Muscle of leg (tissue), 16 donors: ENCODE measurements at places on chromosomes 2 and 18.

DNA sequence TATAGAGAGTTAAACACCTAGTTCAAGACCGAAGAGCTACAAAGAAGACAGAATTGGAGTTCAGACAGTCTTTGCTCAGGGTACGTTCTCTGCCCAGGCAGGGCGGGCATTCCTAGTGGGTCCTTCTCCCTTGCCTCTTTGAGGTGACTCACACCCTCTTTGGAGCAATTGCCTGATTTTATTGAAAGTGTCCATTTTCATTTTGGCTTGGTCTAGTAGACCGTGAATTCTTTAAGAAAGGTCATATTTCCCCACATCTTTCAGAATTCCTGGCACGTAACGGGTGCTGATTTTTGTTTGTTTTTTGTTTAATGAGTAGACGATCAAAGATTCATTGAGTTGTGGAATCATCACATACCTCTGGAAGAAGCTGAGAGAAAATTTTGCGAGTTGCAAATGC is 871.5 kb downstream of the RNF144A start:
- DNase-seq, result no peak

- no peak for DNase-seq
Observed at GRCh38 chr2:165897074-165897473, 56.5 kb downstream of the TTC21B start.

GRCh38 chr18:49731860-49732311 is 81.4 kb downstream of the ACAA2 start:
- DNase-seq, result no peak

GRCh38 chr2:74548285-74548899 is 5.3 kb downstream of the LOXL3 start:
- DNase-seq, result peak; percentile 75

DNA sequence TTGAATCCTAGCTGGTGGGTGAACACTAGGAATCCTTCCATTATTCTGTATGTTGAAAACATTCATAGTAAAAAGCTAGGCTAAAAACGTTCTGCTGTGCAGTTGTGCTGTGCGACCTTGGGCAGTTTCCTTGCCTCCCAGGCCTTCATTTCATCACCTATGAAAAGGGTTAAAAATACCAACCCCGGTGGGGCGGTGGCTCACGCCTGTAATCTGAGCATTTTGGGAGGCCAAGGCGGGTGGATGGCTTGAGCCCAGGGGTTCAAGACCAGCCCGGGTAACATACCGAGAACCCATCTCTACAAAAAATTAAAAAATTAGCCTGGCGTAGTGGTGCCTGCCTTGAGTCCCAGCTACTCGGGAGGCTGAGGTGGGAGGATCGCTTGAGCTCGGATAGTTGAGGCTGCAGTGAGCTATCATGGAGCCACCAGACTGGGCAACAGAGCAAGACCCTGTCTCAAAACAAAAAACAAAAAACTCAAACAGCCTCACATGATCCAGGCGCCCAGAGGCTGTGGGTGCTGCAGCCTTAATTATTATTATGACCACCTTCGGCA is 2.9 kb upstream of the RRM2 start:
- peak; percentile 15 for DNase-seq

DNA sequence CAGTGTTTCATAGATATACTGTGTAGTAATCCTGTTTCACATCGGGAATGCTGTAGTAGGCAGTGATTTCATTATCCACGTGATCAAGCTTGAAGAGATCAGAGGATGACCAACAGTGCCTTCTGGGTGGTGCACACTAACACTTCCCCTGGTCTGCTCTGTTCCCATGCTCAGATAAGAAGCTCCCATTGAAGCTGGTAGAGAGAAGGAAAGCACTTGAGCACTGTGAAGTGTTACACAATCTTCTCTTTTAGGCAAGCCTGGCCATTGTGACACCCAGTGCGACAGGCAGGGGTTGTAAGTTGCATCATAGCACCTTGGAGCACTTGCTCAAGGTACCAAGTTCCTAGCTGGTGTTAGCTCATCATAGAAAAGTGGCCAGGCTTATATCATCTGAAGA is 30.6 kb upstream of the GPD2 start:
- DNase-seq, result peak; percentile 10

- DNase-seq, result peak; percentile 91
Observed at GRCh38 chr2:236731767-236732580, 162.3 kb downstream of the ACKR3 start.

DNA sequence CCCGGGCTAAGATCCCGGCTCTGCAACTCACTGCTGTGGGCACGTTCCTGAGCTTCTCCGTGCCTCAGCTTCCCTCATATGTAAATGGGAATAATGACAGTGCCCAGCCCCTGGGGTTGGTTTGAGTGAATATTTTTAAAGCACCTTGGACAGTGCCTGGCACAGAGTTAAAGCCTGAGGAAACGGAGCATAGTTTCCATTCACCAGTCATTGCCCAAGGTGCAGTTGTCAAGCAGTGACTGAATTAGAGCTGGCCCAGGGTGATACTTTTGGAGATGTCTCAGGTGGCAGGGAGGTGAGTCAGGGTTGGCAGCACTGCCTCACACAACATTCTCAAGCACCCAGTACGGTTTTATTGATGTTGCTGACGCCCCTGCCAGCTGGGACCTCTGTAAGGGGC is 12.2 kb downstream of the TMEM177 start:
- no peak for DNase-seq

GRCh38 chr2:147204102-147204501 is 640.7 kb upstream of the ACVR2A start:
- no peak for DNase-seq

DNA sequence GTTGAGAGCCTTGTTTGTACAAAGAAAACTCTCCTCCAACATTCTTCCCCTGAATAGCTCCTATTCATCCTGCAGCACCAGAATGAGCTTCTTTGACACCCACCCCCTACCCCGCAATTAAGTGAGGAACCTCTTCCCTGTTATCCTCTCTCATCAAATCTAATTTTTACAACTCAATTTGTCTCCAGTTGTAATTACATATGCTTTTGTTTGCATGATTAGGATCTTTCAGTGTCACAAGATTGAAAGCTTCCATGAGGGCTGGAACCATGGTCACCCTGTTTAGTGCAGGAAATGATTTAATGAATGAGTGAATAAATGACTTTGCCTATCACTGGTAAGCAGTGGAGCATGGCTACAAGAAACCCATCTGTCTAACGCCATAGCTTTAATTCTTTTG is 334.6 kb upstream of the KLHL29 start:
- DNase-seq, result no peak

GRCh38 chr18:39622431-39622830 is 2056.8 kb upstream of the CELF4 start:
- DNase-seq, result no peak

- DNase-seq, result no peak
Observed at GRCh38 chr2:11072550-11072949, 82.7 kb upstream of the SLC66A3 start.

DNA sequence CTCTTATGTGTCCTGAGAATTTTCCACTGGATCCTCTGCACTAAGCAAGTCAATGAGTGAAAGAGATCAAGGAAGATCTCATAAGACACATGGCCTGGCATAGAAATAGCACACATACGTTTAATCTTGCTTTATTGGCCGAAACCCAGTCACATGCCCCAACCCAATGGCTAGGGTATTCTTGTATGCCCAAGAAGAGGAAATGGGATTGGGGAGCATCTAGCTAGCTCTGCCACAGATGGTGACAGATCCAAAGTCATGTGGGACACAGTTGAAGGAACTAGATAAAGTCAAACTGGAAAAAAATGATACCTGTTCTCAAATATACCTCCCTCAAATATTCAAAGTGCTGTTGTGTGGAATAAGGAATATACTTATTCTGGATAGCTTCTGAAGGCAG is 74.7 kb downstream of the CD28 start:
- no peak for DNase-seq

DNA sequence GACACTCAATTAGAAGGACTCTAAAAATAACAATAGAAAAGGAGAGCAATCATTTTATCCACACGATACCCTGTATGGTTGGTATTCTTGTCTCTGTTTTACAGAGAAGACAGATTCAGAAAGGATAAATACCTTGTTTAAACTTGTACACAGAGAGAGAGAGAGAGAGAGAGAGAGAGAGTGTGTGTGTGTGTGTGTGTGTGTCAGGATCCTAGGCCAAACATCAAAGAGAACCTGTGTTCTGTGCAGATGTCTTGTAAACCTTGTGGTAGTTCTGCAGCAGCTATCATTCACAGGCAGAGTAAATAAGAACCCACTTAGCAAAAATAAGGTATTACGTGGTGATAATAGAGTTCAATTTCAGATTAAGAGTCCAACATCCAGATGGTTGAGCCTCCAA is 4.3 kb upstream of the CRIM1 start:
- DNase-seq, result no peak

GRCh38 chr2:239381709-239382134 is 19.1 kb downstream of the HDAC4 start:
- DNase-seq, result no peak

DNA sequence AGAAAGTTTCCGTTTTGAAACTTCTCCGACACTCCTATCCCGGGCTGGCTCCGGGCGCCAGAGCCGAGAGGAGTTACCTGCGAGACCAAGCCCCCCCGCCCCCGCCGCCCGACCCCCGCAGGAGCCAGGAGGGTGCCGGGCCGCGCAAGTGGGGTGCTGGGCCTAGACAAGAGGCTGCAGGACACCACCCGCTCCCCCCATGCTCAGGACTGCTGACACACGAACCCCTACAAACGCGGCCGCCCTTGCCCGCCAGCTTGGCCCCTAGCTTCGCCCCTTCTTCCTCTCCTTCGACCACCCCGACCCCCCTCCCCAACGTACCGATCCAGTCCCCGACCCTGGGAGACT is 497 bp downstream of the PLA2R1 start:
- DNase-seq, result no peak

DNA sequence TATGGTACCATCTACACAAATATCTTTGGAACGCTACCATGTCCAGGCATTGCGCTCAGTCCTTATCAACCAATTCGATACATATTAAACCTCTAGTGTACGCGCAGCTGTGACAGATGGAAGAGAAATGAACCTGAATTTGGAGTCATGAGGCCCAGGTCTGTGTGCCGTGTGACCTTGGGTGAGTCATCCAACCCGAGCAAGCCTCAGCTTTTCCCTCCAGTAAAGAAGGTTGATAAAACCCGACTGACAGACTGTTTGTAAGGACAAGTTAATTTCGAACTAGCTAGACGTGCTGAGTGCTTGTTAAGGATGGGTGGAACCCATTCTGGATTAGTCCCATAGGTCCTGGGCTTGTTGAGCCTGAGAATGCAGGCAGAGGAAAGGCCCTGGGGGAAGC is 28.2 kb downstream of the GREB1 start:
- no peak for DNase-seq

- DNase-seq, result no peak
Observed at GRCh38 chr2:136149011-136149410, 31.1 kb upstream of the CXCR4 start.

GRCh38 chr2:61694312-61695274 is 156.4 kb upstream of the XPO1 start:
- DNase-seq, result peak; percentile 95

- no peak for DNase-seq
Observed at GRCh38 chr2:127014630-127015029, 92.3 kb downstream of the BIN1 start.

DNA sequence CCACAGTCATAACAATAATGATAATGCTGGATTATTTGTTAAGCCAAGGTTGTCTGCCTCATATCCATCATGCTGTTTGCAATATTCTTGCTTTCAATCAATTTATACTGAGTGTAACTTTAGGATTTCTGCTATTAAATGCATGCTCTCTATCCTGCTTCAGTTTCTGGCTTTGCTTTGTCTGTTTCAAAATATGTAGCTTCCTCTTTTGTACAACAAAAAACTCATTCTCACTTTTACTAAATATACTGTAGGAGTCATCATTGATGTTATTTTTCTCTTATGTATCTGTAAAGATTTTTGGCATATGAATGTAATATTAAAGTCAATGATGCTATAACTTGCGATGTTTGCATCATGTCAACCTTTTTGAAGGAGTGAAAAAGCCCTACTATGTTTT is 149.3 kb downstream of the GPD2 start:
- DNase-seq, result no peak

- no peak for DNase-seq
Observed at GRCh38 chr2:15241929-15242328, 319.2 kb downstream of the NBAS start.

DNA sequence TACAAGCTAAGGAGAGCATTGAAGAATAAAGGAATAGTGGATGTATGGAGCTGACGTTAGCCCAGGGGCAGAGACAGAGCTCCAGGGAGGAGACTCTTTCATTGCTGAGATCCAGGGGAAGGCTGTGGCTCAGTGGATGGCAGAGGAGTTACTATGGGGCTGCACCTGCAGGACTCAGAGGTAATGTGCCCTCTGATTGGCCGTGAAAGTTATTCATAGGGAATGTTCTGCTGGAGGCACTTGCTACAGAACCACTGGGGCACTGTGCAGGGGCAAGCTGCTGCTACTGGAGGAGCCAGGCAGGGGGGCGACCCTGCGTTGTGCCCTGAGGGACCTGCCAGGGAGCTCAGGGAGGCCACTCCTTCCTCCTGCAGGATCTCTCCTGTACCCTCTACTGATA is 199.2 kb downstream of the PTPRM start:
- DNase-seq, result no peak

GRCh38 chr18:63322206-63322605 is 2.6 kb upstream of the BCL2 start:
- DNase-seq, result no peak

- peak; percentile 77 for DNase-seq
Observed at GRCh38 chr2:240604291-240604938, 17.9 kb downstream of the CAPN10 start.

GRCh38 chr2:30789670-30790210 is 17.5 kb downstream of the CAPN13 start:
- no peak for DNase-seq

- DNase-seq, result peak; percentile 33
Observed at GRCh38 chr2:74238879-74239278, 40.5 kb downstream of the MTHFD2 start.

DNA sequence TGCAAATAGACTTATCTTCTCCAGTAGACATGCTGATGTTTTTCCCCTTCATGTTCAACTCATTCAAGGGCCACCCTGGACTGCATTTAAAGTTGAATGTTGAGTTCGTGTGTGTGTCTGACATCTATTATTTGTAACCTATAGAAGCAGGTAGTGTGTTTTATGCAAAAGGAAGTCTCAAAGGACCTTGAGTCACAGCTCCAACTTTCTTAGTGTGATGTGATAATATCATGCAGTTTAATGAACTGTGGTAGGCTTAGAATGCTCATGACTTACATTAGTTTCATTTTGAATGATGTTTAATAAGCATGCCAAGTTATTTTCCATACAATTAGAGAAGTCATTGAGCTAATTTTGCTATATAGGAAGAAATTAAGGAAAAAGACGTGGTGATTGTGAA is 67.9 kb downstream of the CERS6 start:
- no peak for DNase-seq

DNA sequence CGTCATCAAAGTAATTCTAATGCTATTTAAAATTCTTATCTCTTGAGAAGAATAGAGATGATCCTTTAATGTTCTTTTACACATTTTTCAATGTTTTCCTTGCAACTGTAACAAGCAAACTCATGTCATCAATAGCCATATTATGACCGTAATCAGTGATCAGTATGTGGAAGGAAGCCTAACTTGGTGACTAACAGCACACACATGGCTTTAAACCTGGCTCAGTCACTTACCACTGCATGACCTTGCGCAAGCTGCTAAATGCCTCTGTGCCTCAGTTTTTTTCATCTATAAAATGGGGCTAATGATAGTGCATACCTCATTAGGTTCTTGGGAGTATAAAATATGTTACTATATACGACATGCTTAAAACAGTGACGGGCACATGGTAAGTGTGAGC is 149.7 kb downstream of the BCL2 start:
- DNase-seq, result no peak

- DNase-seq, result no peak
Observed at GRCh38 chr2:241880311-241881073, 11.0 kb downstream of the RTP5 start.
